ENCODE measurements at places on chromosomes 7 and 10.

GRCh38 chr7:45160417-45160881 lies 2.9 kb downstream of the RAMP3 start:
- peaks cover 33% of the 10 kb centered on the region for H3K27me3 ChIP-seq
- H3K27ac ChIP-seq, result no peak overlapping the region
- H3K4me3 ChIP-seq, result no peak overlapping the region

DNA sequence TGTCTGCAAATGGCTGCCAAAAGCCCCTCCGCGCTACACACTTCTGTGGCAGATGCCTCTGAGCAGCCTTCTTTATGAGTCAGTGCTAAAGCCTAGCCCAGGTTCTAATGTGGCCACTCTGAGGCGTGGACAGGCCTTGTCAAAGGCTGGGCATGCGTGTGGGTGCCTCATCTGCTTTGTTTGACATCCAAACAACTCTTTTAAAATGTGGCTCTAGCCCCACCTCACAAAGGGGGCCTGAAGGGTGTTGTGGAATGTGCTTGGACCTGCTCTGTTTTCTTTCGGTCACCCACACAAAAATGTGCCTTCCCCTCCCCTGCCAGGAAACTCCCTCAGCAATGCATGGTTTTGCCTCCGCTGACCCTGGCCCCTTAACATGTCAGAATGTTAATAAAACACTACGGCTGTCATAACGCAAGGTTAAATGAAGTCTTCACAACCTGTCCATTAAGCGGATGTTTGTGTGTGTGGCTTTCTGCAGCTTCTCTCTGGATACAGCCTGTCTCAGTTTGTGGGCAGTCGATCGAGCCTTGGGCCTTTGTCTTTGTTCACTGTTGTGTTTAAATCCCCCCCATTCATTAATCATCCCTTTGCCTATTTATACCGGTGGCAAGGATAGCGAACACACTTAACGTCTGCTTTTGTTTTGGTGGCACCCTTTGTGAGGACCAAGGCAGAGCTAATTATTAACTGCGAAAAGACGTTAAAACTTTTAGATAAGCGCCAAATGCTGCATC lies 718.9 kb downstream of the LRMDA start:
- H3K27ac ChIP-seq, result no peak overlapping the region
- no peak for DNase-seq
- no peaks in the 10 kb centered on the region for H3K36me3 ChIP-seq
- no peak overlapping the region for H3K4me3 ChIP-seq
- H3K27me3 ChIP-seq, result no peaks in the 10 kb centered on the region

DNA sequence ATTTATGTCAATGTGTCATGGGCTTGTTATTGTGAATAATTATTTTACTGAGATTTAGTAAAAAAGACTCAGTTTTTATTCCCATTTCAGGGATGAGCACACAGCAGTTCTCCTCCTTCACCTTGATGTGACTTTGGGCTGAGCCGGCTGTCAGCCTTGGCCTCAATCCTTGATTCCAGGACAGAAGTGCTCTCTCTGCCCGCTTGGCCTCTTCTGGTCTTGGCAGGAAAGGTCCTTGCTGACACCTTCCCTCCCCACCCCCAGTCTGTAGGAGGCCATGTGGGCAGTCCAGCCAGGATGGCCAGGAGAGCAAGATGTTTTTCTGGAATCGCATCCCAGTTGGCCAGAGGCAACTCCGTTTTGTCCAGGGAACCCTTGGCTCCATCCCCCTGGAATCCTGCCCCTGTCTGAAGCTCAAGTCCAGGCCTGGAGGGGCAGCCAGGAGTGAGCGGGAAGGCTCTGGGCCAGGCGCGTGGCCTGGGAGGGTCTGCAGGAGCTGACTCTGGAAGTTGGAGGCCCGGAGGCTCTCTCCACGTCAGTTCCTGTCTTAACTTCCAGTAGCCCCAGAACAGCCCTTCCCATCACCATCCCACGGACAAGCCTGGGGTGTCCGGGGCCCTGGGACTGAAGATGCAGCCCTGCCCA lies 100.9 kb downstream of the PDGFA start:
- H3K27me3 ChIP-seq, result no peaks in the 10 kb centered on the region
- no peaks in the 10 kb centered on the region for H3K4me1 ChIP-seq
- H3K27ac ChIP-seq, result no peak overlapping the region

DNA sequence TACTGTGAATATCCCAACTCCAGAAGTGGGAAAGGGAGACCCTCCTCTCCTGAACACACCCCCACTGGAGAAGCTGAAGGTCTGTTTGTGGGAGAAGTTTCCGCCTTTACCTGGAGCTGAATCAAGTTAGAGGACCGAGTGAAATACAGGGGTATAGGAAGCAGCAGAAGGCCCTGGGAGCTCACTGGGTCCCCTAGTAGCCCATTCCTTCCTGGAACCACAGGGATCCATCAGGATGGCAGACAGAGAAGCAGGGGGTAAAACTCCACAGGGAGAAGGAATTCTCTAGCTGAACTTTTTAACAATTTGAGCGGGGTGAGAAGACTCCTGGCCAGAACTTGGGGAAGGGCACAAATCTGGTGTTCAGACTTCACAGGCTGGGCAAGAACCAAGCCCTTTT lies 275.8 kb downstream of the GRID1 start:
- H3K36me3 ChIP-seq, result no peaks in the 10 kb centered on the region
- no peak overlapping the region for H3K4me3 ChIP-seq
- no peak for DNase-seq
- peaks cover 10% of the 10 kb centered on the region for H3K27me3 ChIP-seq
- no peak overlapping the region for H3K27ac ChIP-seq
- no peaks in the 10 kb centered on the region for H3K4me1 ChIP-seq

- DNase-seq, result no peak
- H3K4me1 ChIP-seq, result no peaks in the 10 kb centered on the region
- no peaks in the 10 kb centered on the region for H3K36me3 ChIP-seq
- H3K4me3 ChIP-seq, result no peak overlapping the region
These were observed 121.0 kb downstream of the KCNMA1 start for GRCh38 chr10:77516575-77516974.

- no peaks in the 10 kb centered on the region for H3K36me3 ChIP-seq
- H3K27ac ChIP-seq, result no peak overlapping the region
- no peaks in the 10 kb centered on the region for H3K4me1 ChIP-seq
- no peaks in the 10 kb centered on the region for H3K27me3 ChIP-seq
- no peak overlapping the region for H3K4me3 ChIP-seq
These were observed 816.7 kb downstream of the MAGI2 start for GRCh38 chr7:78636727-78637126.

Data from activated T-helper 2 cell treated with anti-CD3 and anti-CD28 coated beads, Interferon-gamma antibody, Interleukin-2, Interleukin-4, amounts not matched to agents 10 μg/mL and 5 μg/mL and 100 μg/mL, durations not matched to agents 14 hours and 24 hours and 36 hours (primary cell).